ENCODE measurements at places on chromosomes 16 and 17. TPM values are rescaled to one million over a fixed set of nuclear protein-coding genes. Genes with fewer than 3 reads are reported as not detected.

The IL17C gene
- not detected for total RNA-seq

The DNAH9 gene
- 0.07 TPM for total RNA-seq

The KCNH6 gene
- total RNA-seq: not detected

The BRICD5 gene
- total RNA-seq: 6.5 TPM

The ZNF764 gene
- total RNA-seq: 4.5 TPM

The MT1G gene
- total RNA-seq: not detected

The HBM gene
- not detected for total RNA-seq

The IRX3 gene
- total RNA-seq: 0.07 TPM

The KCNJ2 gene
- 33.3 TPM for total RNA-seq

The SLC5A11 gene
- total RNA-seq: not detected

The TBC1D10B gene
- 43.0 TPM for total RNA-seq

The PMFBP1 gene
- 0.21 TPM for total RNA-seq

The CLDN7 gene
- 26.8 TPM for total RNA-seq

The CMTM1 gene
- total RNA-seq: 2.9 TPM

The PDILT gene
- not detected for total RNA-seq

The HBZ gene
- total RNA-seq: not detected

The C1QTNF1 gene
- total RNA-seq: 20.2 TPM

The SRL gene
- total RNA-seq: 0.11 TPM

The HEXD gene
- total RNA-seq: 9.6 TPM

The TPSD1 gene
- not detected for total RNA-seq

The MYH11 gene
- not detected for total RNA-seq

The SNAI3 gene
- 0.33 TPM for total RNA-seq

The ATAD5 gene
- total RNA-seq: 5.3 TPM

The PERCC1 gene
- not detected for total RNA-seq

The FOXN1 gene
- total RNA-seq: not detected

The TBC1D28 gene
- total RNA-seq: not detected

The CD300LB gene
- total RNA-seq: not detected

The MLX gene
- 44.8 TPM for total RNA-seq

The TLCD2 gene
- 1.7 TPM for total RNA-seq

The ASIC2 gene
- under 0.01 TPM for total RNA-seq

The CXCL16 gene
- 7.4 TPM for total RNA-seq

The ANKRD13B gene
- total RNA-seq: 12.3 TPM

The PEX12 gene
- total RNA-seq: 2.4 TPM

The KRT31 gene
- total RNA-seq: not detected

The TM4SF5 gene
- total RNA-seq: not detected

The NUP93 gene
- 111 TPM for total RNA-seq

The NPB gene
- 0.20 TPM for total RNA-seq

The ABI3 gene
- total RNA-seq: 26.5 TPM

The ACBD4 gene
- total RNA-seq: 5.5 TPM

The ADAT1 gene
- total RNA-seq: 59.7 TPM

The FOXL1 gene
- total RNA-seq: 1.7 TPM

The SLC13A5 gene
- total RNA-seq: not detected

The TEX14 gene
- under 0.01 TPM for total RNA-seq

The ZNF594 gene
- 2.0 TPM for total RNA-seq

The PARD6A gene
- 6.1 TPM for total RNA-seq

The SLC16A11 gene
- total RNA-seq: 0.78 TPM

The TOP3A gene
- total RNA-seq: 21.6 TPM

Measured in pulmonary artery endothelial cell (primary cell).